Left ventricle myocardium inferior (tissue), 1 donor: ENCODE measurements at places on chromosomes 7 and 10.

- H3K27ac ChIP-seq: no peak overlapping the region
- H3K4me3 ChIP-seq: peak overlapping the region; percentile 71
- peaks cover 14% of the 10 kb centered on the region for H3K4me1 ChIP-seq
- no peak for DNase-seq
These were observed 649 bp downstream of the DNA2 start for GRCh38 chr10:68471063-68471585.

- DNase-seq: no peak
- no peaks in the 10 kb centered on the region for H3K4me1 ChIP-seq
- no peaks in the 10 kb centered on the region for H3K36me3 ChIP-seq
- no peak overlapping the region for H3K4me3 ChIP-seq
These were observed 38.3 kb downstream of the EPHB4 start for GRCh38 chr7:100789055-100789454.

DNA sequence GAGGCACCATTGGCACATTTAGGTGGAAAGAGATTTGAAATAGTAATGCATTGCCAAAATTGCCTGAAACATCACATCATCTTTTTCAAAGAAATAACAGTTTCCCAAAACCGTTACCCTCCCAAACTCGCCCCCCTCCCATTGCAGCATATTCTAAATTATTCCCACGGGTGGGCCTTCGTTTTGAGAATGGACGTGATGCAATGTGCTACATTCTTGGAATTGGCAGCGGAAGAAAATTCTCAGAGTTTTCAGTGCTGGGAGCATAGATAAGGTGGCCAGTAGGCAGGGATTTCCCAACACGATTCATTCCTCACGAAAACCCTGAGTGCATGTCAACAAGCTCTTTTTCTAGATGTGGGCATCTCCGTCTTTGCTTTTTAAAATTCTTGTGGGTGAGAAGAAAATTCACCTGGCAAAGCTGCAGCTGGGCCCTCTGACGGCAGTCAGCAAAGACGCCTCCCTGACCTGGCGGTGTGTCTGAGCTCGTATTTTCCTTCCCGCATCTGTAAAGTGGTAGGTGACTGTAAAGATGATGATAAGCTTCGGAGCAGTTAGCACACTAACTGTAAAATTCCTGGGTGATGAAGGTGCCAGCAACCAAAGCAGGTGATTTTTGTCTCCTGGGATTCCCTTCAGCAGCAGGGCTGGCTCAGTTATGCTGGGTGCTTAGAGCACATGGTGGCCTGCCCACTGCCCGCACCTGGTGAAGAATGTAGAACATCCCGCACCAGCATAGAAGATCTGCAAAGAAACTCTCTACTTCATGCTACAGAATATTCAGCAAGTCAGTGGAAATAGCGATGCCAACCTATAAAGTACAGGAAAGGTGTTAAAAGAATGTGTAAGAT is 141.9 kb upstream of the KLF6 start:
- H3K36me3 ChIP-seq: no peaks in the 10 kb centered on the region
- no peaks in the 10 kb centered on the region for H3K27me3 ChIP-seq
- no peak for DNase-seq
- no peak overlapping the region for H3K4me3 ChIP-seq
- no peak overlapping the region for H3K27ac ChIP-seq
- H3K4me1 ChIP-seq: peaks cover 36% of the 10 kb centered on the region

DNA sequence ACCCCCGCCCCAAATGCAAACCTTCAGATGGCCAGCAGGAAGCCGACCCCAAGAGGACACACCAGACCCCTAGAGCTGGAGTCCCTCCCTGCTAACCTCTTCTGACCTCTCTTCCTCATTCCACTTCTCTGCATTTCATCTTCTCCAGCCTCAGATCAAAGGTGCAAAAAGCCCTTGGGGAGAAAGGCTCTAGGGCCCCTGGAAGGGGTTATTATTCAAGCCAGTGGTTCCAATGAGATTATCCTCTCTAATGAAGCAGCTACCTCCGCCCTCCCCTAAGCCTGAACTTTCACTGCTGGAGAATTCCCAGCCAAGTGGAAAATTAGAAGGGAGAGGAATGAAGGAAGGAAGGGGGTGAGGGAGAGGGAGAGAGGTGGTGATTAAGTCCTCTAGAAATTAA is 343.9 kb downstream of the PLXNA4 start:
- H3K27ac ChIP-seq: no peak overlapping the region
- no peaks in the 10 kb centered on the region for H3K4me1 ChIP-seq
- no peak overlapping the region for H3K4me3 ChIP-seq
- DNase-seq: no peak

DNA sequence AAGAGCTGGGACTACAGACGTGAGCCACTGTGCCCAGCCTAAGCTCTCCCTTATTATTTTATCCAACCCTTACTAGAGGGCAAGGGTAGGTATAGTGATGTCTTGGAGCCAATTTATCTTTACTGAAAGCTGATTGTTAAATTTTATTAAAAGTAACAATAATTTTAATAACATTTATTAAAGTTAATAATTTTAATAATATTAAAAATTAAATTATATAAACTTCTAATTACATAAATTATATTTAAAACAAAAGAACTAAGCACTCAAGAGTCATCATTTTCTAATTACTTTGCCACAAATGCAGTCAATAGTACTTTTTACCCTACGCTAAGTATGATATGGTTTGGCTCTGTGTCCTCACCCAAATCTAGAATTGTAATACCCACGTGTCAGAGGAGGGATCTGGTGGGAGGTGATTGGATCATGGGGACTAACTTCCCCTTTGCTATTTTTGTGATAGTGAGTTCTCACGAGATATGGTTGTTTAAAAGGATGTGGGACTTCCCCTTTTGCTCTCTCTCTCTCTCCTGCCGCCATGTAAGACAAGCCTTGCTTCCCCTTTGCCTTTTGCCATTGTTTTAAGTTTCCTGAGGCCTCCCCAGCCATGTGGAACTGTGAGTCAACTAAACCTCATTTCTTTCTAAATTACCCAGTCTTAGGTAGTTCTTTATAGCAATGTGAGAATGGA is 58.4 kb upstream of the ETV1 start:
- no peaks in the 10 kb centered on the region for H3K36me3 ChIP-seq
- H3K27me3 ChIP-seq: no peaks in the 10 kb centered on the region
- no peaks in the 10 kb centered on the region for H3K4me1 ChIP-seq
- H3K4me3 ChIP-seq: no peak overlapping the region
- H3K27ac ChIP-seq: no peak overlapping the region

DNA sequence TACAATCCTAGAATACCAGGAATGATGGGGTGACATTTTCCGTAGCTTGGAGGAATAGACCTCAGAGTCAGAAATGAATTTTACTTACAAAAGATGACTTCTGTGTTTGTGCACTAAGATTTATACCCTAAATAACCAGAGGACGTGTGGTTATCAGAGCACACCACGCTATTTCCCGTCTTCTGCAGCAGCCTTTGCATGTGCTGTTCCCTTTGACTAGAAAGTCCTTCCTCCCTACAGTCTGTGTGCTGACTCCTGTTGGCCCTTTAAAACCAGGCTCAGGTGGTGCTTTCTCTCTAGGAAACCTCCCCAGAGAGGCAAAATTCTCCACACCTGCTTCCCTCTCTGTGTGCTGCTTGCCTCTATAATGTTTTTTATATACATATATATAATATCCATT is 73.3 kb upstream of the SMNDC1 start:
- no peak overlapping the region for H3K4me3 ChIP-seq
- peaks cover 26% of the 10 kb centered on the region for H3K4me1 ChIP-seq
- no peaks in the 10 kb centered on the region for H3K27me3 ChIP-seq
- no peak for DNase-seq

GRCh38 chr10:24882047-24882698 is 70.2 kb downstream of the PRTFDC1 start:
- no peak overlapping the region for H3K4me3 ChIP-seq
- no peaks in the 10 kb centered on the region for H3K4me1 ChIP-seq
- no peaks in the 10 kb centered on the region for H3K27me3 ChIP-seq

GRCh38 chr7:52695973-52696595 is 339.3 kb upstream of the POM121L12 start:
- no peak overlapping the region for H3K4me3 ChIP-seq
- H3K4me1 ChIP-seq: no peaks in the 10 kb centered on the region
- DNase-seq: no peak
- no peaks in the 10 kb centered on the region for H3K36me3 ChIP-seq

- H3K36me3 ChIP-seq: no peaks in the 10 kb centered on the region
- H3K27ac ChIP-seq: no peak overlapping the region
- DNase-seq: no peak
- no peak overlapping the region for H3K4me3 ChIP-seq
- H3K27me3 ChIP-seq: no peaks in the 10 kb centered on the region
These were observed 532.5 kb upstream of the C7orf33 start for GRCh38 chr7:148058092-148058491.

- no peak overlapping the region for H3K27ac ChIP-seq
- no peaks in the 10 kb centered on the region for H3K36me3 ChIP-seq
- no peak overlapping the region for H3K4me3 ChIP-seq
- no peak for DNase-seq
- H3K27me3 ChIP-seq: no peaks in the 10 kb centered on the region
These were observed 26.7 kb upstream of the CUL1 start for GRCh38 chr7:148672041-148672440.

DNA sequence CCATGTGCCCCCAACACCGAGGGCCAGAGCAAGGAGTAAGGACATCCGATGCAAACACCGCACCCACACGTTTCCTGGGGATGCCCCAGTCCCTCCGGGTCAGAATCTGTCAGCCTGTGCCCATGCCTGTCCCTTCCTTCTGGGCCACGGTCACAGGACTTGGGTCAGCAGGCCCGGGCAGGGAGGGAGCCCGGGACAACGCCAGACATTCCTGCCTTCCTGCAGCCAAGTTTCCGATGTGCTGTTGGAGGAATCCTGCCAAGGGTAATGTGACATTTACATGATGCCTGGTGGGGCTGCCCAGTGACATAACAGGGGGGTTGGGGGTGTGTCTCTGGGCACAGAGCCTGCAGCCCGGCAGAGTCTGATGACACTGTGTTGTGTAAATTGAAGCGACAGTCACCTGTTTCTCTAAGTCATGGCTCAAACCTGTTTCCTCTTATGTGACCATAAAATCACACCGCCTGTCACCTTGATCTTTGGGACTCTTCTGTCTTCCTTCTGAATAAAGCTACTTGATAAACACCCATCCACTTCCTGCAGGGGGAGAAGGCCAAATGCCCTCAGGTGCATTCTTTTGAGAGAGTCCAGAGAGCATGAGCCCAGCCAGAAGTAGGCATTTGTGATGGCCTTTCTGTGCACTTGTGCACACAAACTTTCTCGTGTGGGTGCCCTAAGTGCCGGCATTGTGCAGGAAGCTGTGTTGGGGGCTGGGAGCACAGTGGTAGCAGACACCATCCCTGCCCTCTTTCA is 175.3 kb upstream of the RHEB start:
- no peaks in the 10 kb centered on the region for H3K27me3 ChIP-seq
- peak overlapping the region; percentile 19 for H3K4me3 ChIP-seq
- peak overlapping the region; percentile 87 for H3K27ac ChIP-seq
- peak; percentile 75 for DNase-seq
- H3K36me3 ChIP-seq: no peaks in the 10 kb centered on the region

DNA sequence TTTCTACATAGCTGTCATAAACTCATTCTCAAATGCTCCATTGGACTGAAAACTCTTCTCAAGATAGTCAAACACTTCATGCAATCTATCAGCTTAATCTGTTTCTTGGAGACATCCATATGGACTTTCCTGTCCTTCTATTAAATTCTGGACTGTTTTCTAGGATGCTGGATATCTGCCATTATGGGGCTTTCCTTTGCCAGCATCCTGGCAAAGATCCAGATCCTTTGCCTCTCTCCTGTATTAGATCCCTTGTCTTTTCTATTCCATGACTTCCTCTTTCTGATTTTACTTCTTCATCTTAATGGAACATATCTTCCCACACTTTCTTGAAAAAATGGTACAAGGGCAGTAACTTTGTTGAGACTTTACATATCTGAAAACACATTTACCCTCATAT is 35.9 kb upstream of the SKAP2 start:
- H3K27me3 ChIP-seq: peaks cover 45% of the 10 kb centered on the region
- H3K27ac ChIP-seq: no peak overlapping the region
- no peak for DNase-seq
- H3K4me3 ChIP-seq: no peak overlapping the region

GRCh38 chr10:83678850-83679249 is 460.5 kb upstream of the GHITM start:
- no peaks in the 10 kb centered on the region for H3K4me1 ChIP-seq
- no peaks in the 10 kb centered on the region for H3K27me3 ChIP-seq
- no peak for DNase-seq
- no peak overlapping the region for H3K4me3 ChIP-seq
- no peak overlapping the region for H3K27ac ChIP-seq
- H3K36me3 ChIP-seq: no peaks in the 10 kb centered on the region

GRCh38 chr7:1665549-1666316 is 4.3 kb upstream of the ELFN1 start:
- no peaks in the 10 kb centered on the region for H3K36me3 ChIP-seq
- H3K27me3 ChIP-seq: peaks cover 84% of the 10 kb centered on the region
- H3K27ac ChIP-seq: peak overlapping the region; percentile 87
- H3K4me1 ChIP-seq: peaks cover 69% of the 10 kb centered on the region
- H3K4me3 ChIP-seq: peak overlapping the region; percentile 82

DNA sequence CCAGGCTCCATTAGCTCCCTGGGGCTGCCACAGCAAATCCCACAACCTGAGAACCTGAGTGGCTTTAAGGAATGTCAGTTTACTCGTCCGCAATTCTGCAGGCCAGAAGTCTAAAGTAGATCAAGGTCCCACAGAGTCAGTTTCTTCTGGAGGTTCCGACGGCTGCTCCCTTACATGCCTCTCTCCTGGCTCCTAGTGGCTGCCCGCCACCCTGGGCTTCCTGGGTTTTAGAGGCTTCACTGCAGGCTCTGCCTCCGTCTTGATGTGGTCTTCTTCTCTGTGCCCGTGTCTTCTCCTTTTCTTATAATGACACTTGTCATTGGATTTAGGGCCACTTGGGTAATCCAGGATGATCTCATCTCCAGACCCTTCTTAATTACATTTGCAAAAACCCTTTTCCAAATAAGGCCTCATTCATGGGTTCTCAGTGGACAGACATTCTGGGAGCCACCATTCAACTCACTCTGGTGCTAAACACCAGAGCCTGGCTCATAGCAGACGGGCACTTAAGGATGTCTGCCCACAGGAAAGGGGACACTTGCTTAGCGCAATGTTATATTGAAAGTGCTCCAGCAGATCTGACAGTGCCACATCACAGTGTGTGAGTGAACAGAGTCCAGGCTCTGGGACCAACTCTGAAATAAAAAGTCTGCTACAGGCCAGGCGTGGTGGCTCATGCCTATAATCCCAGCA is 77.6 kb downstream of the VWC2 start:
- no peak overlapping the region for H3K4me3 ChIP-seq
- H3K27me3 ChIP-seq: no peaks in the 10 kb centered on the region
- DNase-seq: no peak
- H3K27ac ChIP-seq: peak overlapping the region; percentile 23
- peaks cover 47% of the 10 kb centered on the region for H3K4me1 ChIP-seq
- H3K36me3 ChIP-seq: no peaks in the 10 kb centered on the region

- no peaks in the 10 kb centered on the region for H3K4me1 ChIP-seq
- H3K27ac ChIP-seq: no peak overlapping the region
- H3K27me3 ChIP-seq: no peaks in the 10 kb centered on the region
- H3K4me3 ChIP-seq: no peak overlapping the region
- H3K36me3 ChIP-seq: no peaks in the 10 kb centered on the region
These were observed 715.4 kb upstream of the NRP1 start for GRCh38 chr10:34049887-34050286.

DNA sequence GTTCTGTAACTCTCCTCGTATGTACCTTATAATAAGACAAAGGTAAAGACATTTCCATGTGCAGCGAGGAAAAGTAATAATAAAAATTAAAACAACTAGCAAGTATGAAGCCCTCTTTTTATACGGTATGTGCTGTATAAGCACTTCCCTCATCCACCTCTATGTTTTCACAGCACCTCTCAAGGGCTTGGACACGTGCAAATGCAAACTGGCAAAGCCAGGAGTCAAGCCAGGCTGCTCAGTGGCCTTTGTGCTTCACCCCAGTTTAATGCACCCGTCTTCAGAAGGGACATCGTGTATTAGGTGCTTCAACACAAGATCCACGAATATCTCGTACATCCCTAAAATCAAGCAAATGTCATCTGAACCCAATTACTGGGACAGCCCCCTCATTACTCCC is 1.3 kb upstream of the DGKI start:
- peaks cover 12% of the 10 kb centered on the region for H3K4me1 ChIP-seq
- H3K36me3 ChIP-seq: no peaks in the 10 kb centered on the region
- no peak overlapping the region for H3K4me3 ChIP-seq
- H3K27ac ChIP-seq: no peak overlapping the region
